Stimulated activated CD8-positive, alpha-beta memory T cell treated with anti-CD3 and anti-CD28 coated beads, Interleukin-7, amount 100 ng/mL, for 1 hour (primary cell): ENCODE measurements at places on chromosomes 1 and 21.
A peak's percentile ranks its signal among the peaks of the same experiment; 100 is the strongest.

GRCh38 chr1:160291248-160292220 lies 6.6 kb upstream of the PEX19 start:
- peak; percentile 27 for DNase-seq

DNA sequence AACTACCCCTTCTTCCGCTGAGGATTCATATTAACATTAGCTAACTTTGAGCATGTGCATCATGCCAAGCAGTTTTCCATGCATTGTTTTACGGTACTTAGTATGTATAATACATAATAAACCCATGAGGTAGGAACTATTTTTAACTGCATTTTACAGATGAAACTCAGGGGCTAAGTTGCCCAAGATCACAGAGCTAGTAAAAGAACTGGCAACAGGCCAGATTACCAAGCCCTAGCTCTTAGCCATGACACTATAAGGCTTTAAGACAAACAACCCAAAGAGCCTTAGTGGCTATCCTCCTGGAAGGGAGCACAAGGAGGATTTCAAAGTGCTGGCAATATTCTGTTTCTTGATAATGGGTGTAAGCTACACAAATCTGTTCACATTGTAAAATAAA lies 6.1 kb downstream of the AK2 start:
- no peak for DNase-seq

GRCh38 chr1:1116701-1117468 lies 996 bp upstream of the C1orf159 start:
- DNase-seq, result no peak

DNA sequence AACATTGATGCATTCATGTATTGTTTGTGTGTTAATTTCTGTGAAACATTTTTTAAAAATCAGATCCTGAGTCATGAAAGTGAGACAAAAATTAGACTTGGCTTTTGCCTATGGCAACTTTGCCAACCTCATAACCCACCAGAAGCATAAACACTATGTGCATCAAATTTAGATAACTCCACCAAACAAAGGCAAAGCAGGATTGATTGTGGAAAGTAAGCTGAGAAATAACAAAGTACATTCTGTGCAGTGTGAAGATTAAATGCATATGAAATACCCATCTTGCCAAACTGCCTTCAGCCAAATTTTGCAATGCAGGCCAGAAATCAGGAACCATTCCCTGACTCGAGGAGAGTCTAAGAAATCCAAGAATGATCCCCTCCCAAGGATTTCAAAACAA lies 493.4 kb downstream of the AJAP1 start:
- no peak for DNase-seq

- no peak for DNase-seq
These were observed 203.5 kb downstream of the FCRL5 start for GRCh38 chr1:157348538-157349480.

DNA sequence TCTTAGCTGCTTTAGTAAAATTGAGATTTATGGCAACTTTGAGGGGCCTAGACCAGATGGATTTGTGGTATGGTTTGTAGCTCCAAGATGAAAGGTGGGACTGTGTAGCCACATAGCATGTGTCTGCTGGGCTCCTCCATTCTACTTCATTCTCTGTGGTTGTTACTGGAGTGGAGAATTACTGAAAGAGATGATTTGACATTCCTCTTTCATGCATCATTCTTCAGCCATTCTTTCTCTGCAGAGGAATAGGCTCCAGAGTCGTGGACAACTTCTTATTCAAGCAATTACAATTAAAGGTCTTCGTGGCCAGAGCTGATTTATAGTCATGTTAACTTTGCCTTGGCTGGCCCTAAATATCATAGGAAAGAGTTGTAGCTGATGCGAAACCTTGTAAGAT lies 328.9 kb downstream of the PAPPA2 start:
- DNase-seq, result no peak

DNA sequence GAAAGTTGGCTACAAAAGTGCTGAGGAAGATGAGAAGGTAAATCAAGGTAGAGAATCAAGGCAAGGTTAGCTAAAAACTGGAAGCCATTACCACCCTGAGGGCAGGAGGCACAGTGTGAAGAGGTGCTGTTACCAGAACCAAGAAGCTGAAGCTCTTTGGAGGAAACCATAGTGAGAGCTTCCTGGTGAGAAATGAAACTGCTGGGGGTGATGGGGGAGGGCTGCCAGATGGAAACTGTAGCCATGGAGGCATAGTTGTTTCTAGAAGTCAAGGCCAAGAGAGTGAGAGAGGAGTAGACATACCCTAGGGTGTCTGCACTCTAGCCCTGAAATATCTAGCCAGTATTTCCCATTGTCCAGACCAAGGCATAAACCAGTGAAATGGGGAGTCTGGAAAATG lies 28.7 kb downstream of the IFI44 start:
- no peak for DNase-seq

DNA sequence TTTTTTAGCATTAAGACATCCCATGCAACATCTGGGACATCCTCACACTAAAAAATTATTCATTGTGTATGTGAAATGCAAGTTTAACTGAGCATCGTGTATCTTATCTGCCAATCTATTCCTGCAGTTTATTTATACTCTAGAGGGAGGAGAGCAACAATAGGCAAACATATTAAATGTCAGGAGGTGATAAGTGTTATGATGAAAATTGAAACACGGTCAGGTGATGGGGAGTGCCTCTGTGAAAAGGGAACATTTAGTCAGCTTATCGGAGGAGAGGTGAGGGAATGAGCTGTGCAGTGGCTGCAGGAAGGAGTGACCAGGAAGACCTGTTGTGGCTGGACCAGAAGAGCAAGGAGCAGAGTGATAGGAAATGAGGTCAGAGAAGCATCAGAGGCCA lies 775 bp upstream of the EFCAB14 start:
- no peak for DNase-seq

DNA sequence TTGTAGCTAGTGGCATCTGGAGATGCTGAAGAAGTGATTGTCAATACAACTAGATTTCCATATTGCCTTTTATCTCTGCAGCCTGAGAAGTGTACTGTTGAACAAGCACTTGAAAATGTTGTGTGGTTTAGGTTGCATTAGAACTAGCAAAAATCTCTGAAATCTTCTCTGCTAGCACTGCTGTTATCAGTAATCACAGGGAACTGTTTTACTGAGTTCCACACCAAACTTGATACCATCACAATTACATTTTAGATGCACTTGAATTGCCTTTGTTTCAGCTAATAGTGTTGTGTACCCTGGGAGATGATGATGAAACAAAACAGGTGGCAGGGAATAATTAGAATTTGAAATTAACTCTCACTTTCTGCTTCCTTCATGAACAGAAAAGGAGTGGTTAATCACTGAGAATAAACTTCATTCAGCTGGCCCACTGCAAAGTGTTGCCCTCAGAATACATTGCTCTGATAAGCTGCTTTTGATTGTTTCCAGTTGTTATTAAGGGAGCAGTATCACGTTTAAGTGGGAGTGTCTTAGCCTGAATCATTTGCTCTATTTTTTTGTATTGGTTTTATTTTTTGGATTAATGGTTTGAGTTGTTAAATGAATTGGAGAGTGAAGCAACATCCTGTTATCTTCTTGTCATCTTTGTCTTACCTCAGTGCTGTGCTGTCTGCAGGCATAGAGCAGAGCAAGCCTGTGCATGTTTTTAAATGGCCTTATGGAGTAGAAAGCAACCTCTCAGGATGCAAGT lies 13.0 kb downstream of the FAM20B start:
- DNase-seq, result no peak
